ENCODE measurements at places on chromosomes 13 and 19.
A peak's percentile ranks its signal among the peaks of the same experiment; 100 is the strongest.

- DNase-seq = no peak
Observed at GRCh38 chr13:27355894-27356293, 68.5 kb upstream of the GTF3A start.

- DNase-seq = no peak
Observed at GRCh38 chr19:33348301-33349010, 25.1 kb upstream of the CEBPG start.

- peak; percentile 52 for DNase-seq
Observed at GRCh38 chr19:4267101-4267900, 11.8 kb upstream of the SHD start.

DNA sequence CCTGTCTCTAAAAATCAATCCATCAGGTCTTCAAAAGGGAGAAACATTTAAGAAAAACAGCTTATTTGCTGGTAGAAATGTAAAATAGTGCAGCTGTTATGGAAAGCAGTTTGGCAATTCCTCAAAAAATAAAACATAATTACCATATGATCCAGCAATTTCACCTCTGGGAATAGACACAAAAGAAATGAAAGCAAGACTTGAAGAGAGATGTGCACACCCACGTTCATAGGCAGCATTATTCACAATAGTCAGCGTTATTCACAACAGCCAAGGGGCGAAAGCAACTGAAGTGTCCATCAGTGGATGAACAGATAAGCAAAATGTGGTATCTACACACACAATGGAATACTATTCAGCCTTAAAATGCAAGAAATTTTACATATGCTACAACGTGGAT lies 45.1 kb upstream of the DOCK9 start:
- no peak for DNase-seq

GRCh38 chr13:113468029-113468428 lies 14.7 kb upstream of the ADPRHL1 start:
- DNase-seq = no peak

DNA sequence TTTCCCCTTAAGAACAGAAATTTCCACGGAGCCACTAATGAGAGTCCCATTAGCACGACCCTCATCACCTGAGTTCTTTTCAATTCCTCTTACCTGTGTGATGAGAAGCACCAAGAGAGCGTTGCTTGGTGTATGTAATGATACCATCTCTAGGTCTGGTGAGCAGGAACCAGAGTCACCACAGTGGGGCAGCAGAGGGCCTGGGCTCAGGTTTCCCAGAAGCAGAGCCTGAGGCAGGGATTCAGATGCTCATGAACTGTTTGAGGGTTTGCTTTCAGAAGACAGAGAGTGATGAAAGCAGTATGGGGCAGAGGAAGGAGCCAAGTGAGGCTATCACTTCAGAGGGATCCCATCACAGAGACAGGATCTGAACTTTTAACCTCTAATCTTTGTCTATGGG lies 3.1 kb upstream of the PTPRH start:
- no peak for DNase-seq

GRCh38 chr19:32349051-32349450 lies 3.6 kb downstream of the ZNF507 start:
- DNase-seq = no peak

DNA sequence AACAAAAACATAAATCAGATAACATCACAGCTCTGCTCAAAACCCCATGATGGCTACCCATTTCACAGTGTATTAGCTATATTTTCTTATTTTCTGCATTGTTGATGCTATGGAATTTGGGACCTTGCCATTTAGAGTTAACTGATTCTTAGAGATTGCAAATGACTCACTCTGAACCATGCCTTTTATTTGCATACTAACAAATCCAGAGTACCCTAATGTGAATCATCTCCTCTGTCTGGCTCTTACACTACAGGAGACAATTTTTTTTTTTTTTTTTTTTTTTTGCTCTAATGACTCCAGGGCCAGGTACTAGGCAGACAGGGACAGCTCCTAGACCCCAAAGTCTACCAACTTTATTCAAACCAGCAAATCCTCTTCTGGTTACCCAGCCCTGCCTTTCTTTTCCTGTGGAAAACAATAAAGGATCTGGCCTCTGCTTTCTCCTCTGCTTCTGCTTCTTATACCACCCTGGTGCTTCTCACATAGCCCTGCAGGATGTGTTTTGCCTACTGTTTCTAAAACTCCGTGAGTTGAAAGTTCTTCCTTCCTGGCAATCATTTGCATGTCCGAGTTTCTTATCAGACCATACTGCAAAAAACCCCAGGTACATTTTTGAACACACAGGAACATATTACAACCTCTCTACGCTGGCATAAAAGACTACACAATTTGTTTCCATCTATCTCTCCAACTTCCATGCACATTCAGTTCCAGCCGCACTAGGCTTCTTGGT lies 10.6 kb upstream of the ZNF460 start:
- no peak for DNase-seq

- DNase-seq = no peak
Observed at GRCh38 chr19:571566-571974, 826 bp upstream of the BSG start.

DNA sequence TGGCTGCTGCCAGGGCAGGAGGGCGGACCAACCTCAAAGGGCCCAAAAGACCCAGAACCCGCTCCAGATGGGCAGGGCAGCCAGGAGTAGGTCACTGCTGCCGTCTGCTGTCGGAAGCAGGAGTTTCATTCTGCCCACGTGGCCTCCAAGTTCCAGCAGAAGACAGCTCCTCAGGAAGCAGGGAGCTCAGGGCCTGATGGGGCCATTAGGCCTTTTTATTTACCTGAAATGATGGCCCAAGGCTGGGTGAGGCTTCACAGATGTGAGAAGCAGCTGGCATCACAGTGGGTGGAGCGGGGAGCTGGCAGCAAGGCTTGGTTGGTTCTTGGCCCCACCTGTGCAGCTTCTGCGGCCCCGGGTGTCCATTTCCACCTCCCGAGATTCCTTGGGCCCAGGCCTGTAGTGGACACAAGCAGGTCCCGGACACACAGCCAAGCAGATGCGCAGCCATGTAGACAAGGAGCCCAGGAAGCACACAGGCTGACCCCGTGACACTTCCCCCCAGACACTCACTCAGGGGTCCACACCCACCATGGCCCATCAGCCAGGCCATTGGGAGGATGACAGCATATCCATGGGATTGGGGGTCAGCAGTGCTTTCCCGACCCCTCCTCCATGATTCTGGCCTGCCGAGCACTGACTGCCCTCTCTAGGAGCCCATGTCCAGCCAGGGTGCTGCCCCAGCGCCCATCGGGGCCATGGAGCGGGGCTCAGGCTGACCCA lies 26.4 kb downstream of the C13orf46 start:
- no peak for DNase-seq

- DNase-seq = no peak
Observed at GRCh38 chr19:48617146-48617937, 1.6 kb downstream of the RPL18 start.

GRCh38 chr13:44869167-44869566 lies 120.1 kb downstream of the NUFIP1 start:
- DNase-seq = no peak

DNA sequence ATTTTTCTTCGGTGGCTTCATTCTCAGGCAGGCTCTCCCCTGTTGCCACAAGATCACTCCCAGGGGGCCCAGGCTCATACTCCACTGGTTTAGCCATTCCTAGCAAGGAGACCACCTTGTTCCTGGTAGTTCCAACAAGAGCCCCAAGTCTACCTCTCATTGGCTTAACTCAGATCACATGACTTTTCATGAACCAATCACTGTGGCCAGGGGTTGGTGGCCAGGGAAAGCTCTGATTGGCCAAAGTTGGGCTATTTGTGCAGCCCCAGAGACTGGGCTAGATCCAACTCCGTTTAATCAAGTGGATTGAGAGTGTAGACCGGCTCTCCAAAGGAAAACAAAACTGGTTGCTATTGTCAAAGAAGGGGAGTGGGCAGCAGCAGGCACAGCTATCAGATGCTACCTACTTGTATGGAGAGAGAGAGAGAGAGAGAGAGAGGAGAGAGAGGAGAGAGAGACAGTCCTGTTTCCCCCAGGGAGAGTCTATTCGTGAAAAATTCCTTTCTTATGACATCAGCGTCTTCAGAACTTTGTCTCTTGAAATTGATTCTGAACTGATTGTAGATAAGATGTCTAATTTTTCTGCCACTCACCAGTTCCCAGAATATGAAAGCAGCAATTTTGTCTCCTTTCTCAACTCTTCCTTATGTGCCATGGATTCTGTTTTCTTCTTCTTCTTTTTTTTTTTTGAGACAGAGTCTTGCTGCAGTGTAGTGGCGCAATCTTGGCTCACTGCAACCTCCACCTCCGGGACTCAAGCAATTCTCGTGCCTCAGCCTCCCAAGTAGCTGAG lies 5.9 kb downstream of the CEACAM19 start:
- DNase-seq = no peak

All from stimulated activated CD4-positive, alpha-beta T cell treated with anti-CD3 and anti-CD28 coated beads, Interleukin-1b, Interleukin-23, amount 100 ng/mL, for 1 hour (primary cell).